ENCODE measurements at places on chromosomes 16 and 17.
A peak's percentile ranks its signal among the peaks of the same experiment; 100 is the strongest.

GRCh38 chr17:11578998-11579397 is 19.3 kb upstream of the DNAH9 start:
- DNase-seq = no peak

GRCh38 chr17:83146347-83146746 is 66.9 kb downstream of the METRNL start:
- DNase-seq = no peak

- DNase-seq = peak; percentile 20
These were observed 80.1 kb upstream of the RPL38 start for GRCh38 chr17:74123350-74123749.

GRCh38 chr17:74002241-74002640 is 201.2 kb upstream of the RPL38 start:
- DNase-seq = no peak

GRCh38 chr17:82435601-82436583 is 14.7 kb downstream of the CYBC1 start:
- no peak for DNase-seq

- no peak for DNase-seq
These were observed 116.1 kb downstream of the METRNL start for GRCh38 chr17:83195330-83196023.

- no peak for DNase-seq
These were observed 7.7 kb upstream of the SP2 start for GRCh38 chr17:47888293-47888692.

- no peak for DNase-seq
These were observed at the start of gene MT1F for GRCh38 chr16:56657555-56658326. TSS of gene MT1F (plus strand) at chr16:56657959. CDS start at chr16:56658059, 100 bp downstream.

GRCh38 chr17:46023783-46024388 is 24.8 kb downstream of the STH start:
- DNase-seq = no peak

- no peak for DNase-seq
These were observed 20.5 kb upstream of the UBE2I start for GRCh38 chr16:1288813-1289476.

DNA sequence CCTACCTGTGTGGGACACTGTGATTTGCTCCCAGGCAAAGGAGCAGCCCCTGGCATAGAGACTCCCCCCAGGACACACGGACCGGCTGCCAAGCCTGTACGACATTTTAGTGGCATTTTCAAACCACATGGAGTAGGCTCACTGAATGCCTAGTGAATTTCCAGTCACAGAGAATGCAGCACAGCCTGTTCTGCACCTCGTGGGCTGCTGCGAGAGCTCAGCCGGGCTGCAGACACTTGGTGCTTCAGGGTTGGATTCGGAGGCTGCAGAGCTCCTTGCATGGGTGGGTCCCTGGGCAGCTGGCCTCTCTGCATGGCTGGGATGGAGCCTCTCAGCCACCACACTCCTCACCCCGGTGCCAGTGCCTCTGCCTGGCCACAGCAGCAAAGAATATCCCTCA is 51.2 kb upstream of the HNF1B start:
- no peak for DNase-seq

All from left forelimb (tissue), 1 donor.